Endothelial cell (in vitro differentiated cells): ENCODE measurements at places on chromosomes 4 and X. TPM values are rescaled to one million over a fixed set of nuclear protein-coding genes. Genes with fewer than 3 reads are reported as not detected.

DCAF12L2 gene
- total RNA-seq = 1.0 TPM

ADH1C gene
- not detected for total RNA-seq

TRIML2 gene
- total RNA-seq = 13.4 TPM

ALG13 gene
- total RNA-seq = 29.0 TPM

PAGE5 gene
- total RNA-seq = not detected

PRMT9 gene
- total RNA-seq = 8.3 TPM

SPANXN2 gene
- not detected for total RNA-seq

DUSP21 gene
- not detected for total RNA-seq

ZNF630 gene
- 1.7 TPM for total RNA-seq

GYPA gene
- total RNA-seq = not detected

EPHA5 gene
- not detected for total RNA-seq

GDPD2 gene
- 0.13 TPM for total RNA-seq

SLC16A2 gene
- total RNA-seq = 32.4 TPM

ART3 gene
- total RNA-seq = not detected

RTL3 gene
- not detected for total RNA-seq

WNK3 gene
- total RNA-seq = 12.5 TPM

ZCCHC18 gene
- total RNA-seq = 3.6 TPM

VCX3A gene
- total RNA-seq = not detected

HPRT1 gene
- 10.5 TPM for total RNA-seq

RASL11B gene
- 0.64 TPM for total RNA-seq

PHOX2B gene
- total RNA-seq = not detected

CSAG1 gene
- total RNA-seq = 5.1 TPM

SMIM10L2A gene
- total RNA-seq = 23.6 TPM
